Transverse colon (tissue), 4 donors: ENCODE measurements at places on chromosomes 5 and 9.

GRCh38 chr9:99778308-99778707 lies 43.4 kb upstream of the NR4A3 start:
- no peak overlapping the region for H3K27ac ChIP-seq
- no peaks in the 10 kb centered on the region for H3K36me3 ChIP-seq
- no peak overlapping the region for H3K4me3 ChIP-seq
- DNase-seq: no peak
- no peaks in the 10 kb centered on the region for H3K4me1 ChIP-seq
- H3K27me3 ChIP-seq: no peaks in the 10 kb centered on the region

DNA sequence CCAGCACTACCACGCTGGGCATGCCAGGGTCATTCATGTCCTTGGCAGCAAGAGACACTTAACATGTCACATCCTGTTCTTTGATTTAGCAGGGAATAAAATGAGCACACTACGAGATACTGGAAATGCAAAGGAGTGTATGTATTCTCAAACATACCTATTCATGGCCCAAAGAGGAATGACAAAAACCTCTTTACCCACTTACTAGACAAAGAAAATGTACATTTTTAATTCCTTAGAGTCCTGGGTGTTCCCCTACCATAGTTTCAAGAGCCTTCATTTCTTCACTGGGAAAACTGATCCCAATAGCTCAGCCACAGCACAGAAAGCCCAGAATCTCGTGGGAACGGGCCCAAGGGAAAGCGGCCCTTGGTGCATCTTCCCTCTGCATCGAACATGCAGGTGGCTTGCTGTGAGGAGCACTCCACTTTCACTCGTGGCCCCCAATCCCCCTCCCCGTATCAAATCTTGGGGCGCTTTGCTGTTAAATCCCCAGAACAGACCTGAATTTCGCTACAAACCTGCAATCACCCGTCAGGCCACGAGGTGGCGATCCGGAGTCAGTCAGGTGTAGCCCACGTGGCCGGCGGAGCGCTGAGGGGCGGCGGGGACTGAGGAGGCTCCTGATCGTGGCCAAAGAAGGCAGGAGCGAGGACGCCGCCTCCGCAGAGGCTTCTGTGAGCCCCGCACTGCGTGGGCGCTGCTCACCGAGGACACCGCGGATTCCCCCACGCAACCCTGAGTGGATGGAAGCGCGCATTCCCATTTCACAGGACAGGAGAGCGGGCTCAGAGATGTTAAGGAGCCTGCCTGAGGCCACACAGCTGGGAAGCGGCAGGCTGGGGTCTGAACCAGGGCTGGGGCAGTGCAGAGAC lies 91.4 kb downstream of the LMX1B start:
- H3K27ac ChIP-seq: no peak overlapping the region
- H3K4me1 ChIP-seq: peaks cover 3% of the 10 kb centered on the region
- DNase-seq: peak; percentile 77
- H3K27me3 ChIP-seq: peaks cover 87% of the 10 kb centered on the region
- H3K36me3 ChIP-seq: no peaks in the 10 kb centered on the region

GRCh38 chr5:11902201-11902619 lies 2.0 kb downstream of the CTNND2 start:
- peaks cover 51% of the 10 kb centered on the region for H3K27me3 ChIP-seq
- no peaks in the 10 kb centered on the region for H3K36me3 ChIP-seq
- no peak overlapping the region for H3K4me3 ChIP-seq

- no peaks in the 10 kb centered on the region for H3K4me1 ChIP-seq
- H3K4me3 ChIP-seq: no peak overlapping the region
- H3K36me3 ChIP-seq: no peaks in the 10 kb centered on the region
- H3K27ac ChIP-seq: no peak overlapping the region
- no peaks in the 10 kb centered on the region for H3K27me3 ChIP-seq
Measured at GRCh38 chr5:66717455-66718373, 121.5 kb downstream of the MAST4 start.

DNA sequence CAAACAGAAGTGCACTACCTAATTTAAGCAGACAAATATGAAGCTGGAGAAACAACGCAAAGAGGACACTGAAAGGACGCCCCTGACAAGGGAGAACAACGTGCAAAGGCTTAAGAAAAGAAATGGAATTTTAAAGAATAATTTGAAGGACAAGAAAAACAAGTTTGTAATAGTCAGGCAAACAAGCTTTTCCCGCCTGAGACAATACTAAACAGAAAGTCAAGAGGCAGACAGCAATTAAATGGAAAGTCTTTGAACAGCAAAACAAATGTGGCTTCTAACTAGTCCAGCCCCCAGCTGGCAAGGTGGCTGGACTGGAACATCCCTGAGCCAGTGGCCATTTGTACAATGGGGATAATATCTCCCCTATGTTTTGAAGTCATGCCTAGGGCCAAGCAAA lies 63.3 kb downstream of the SIL1 start:
- H3K36me3 ChIP-seq: no peaks in the 10 kb centered on the region
- DNase-seq: no peak
- peaks cover 12% of the 10 kb centered on the region for H3K4me1 ChIP-seq
- no peak overlapping the region for H3K4me3 ChIP-seq
- H3K27me3 ChIP-seq: no peaks in the 10 kb centered on the region
- H3K27ac ChIP-seq: no peak overlapping the region
